Skeletal muscle cell (primary cell): ENCODE measurements at places on chromosomes 7 and 10.
A peak's percentile ranks its signal among the peaks of the same experiment; 100 is the strongest.

GRCh38 chr7:123727071-123727837, 21.5 kb downstream of the WASL start:
- DNase-seq, result peak; percentile 87

DNA sequence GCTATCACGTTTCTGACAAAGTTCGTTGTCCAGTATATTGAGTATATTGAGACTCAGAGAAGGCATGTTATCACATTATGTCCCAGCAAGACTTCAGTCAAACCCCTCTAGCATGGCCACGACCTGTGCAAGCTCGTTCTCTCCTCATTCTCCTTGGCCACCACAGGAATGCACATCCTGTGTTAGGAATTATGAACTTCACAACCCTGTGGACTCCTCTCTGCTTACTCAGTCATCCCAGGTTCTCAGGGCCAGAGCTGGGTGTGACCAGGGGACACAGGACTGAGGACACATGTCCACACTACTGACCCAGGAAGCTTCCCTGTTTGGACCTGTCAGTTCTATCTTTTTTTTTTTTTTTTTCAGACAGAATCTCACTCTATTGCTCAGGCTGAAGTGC, 4.4 kb downstream of the SH2D4B start:
- no peak for DNase-seq

GRCh38 chr10:6729071-6729774, 149.1 kb upstream of the PRKCQ start:
- DNase-seq, result no peak

DNA sequence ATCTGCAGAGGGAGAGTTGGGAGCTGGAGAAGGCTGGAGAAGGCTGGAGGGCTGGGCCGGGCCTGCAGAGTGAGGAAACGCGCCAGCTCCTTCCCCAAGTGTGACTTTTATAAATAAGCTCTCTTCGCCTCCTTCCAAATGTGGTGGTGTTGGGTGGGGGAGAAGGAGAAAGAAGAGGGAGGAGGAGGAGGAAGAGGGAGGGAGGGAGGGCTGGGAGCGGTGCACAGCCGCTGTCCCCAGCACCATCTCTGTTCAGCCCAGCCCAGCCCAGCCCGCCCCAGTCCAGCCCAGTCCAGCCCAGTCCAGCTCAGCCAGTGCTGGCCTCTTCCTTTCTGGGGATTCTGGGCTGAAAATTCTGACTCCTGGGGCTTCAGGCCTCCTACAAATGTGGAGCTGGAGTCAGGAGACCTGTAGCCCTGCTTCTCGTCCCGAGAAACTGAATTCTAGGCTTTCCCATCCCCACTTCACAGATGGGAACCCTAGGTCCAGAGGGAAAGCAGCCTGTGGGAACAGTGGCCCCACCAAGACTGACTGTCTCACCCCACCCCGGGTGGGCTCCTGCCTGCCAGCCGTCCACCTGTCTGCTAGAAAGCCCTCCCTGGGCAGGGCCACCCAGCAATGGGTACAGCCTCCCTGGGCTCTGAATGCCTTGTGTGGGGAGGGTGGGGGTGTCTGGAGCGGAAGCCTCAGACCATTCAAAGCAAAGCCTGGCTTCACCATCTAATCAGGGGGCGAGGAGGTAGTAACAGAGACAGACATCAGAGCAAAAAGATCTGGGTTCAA, 2.3 kb downstream of the STX1A start:
- DNase-seq, result no peak

DNA sequence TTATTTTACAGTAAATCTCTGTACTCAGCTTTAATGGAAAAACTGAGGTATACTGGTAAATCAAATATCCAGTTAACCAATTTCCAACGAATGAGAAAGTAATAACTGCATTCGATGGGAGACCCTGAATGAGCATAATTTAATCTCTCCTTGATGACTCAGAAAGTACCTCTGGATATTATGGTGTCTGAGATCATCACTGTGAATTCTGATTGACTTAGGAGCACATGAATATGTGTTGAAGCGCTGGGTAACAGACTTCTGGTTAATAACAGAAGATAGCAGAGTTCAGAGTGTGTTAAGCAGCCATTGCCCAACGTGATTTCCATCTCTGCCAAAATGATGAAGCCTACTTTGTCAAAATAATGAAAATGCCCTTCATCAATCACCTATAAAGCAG, 116.6 kb downstream of the NRP1 start:
- DNase-seq, result no peak

DNA sequence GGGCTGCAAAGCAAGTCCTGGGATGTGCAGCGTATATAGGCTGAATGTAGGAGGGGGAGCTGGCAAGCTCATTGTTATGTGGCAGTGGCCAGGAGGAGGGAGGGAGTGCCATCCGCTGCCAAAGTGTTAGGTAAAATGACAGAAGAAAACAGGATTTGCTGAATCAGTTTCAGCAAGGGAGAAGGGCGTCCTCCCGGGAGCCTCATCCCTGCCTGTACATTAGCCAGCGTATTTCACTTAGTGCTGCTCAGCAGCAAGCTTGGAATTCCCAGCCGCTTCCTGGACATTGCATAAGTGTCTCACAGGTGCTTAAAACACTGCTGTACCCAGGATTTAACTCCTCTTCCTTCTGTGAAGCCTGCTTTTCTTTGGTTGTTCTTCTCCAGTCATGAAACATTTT, 2.5 kb downstream of the NIPSNAP2 start:
- no peak for DNase-seq

DNA sequence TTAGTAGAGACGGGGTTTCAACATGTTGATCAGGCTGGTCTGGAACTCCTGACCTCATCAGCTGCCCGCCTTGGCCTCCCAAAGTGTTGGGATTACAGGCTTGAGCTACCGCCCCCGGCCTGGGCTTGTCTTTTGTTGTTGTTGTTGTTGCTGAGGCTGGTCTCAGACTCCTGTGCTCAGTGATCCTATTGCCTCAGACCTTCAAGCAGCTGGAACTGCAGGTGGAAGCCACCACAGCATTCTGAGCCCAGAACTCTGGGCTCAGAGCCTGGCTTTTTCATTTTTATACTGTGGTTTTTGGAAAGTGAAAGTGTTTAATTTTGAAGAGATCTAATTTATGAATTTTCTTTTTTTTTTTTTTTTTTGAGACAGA, 16.2 kb upstream of the DNAJB6 start:
- DNase-seq, result peak; percentile 20

- DNase-seq, result no peak
Measured at GRCh38 chr7:26515314-26515842, 223.7 kb downstream of the SNX10 start.

- no peak for DNase-seq
Measured at GRCh38 chr10:99981581-99982199, 28.1 kb downstream of the DNMBP start.

DNA sequence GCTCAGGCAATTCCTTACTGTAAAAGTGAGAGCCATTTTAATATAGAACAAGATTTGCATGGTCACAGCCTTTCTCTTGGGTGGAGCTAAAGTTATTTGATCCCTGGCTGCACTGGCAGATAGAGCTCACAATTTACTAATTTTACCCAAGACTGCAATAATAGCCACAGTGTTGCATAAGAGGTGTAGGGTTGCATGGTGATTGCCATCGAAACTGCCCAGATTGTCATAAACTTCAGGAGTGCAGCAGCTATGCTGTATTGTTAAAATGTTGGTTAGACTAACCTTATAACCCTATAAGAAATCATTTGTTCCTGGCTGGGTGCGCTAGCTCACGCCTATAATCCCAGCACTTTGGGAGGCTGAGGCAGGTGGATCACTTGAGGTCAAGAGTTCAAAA, 50.0 kb downstream of the VCL start:
- DNase-seq, result no peak

DNA sequence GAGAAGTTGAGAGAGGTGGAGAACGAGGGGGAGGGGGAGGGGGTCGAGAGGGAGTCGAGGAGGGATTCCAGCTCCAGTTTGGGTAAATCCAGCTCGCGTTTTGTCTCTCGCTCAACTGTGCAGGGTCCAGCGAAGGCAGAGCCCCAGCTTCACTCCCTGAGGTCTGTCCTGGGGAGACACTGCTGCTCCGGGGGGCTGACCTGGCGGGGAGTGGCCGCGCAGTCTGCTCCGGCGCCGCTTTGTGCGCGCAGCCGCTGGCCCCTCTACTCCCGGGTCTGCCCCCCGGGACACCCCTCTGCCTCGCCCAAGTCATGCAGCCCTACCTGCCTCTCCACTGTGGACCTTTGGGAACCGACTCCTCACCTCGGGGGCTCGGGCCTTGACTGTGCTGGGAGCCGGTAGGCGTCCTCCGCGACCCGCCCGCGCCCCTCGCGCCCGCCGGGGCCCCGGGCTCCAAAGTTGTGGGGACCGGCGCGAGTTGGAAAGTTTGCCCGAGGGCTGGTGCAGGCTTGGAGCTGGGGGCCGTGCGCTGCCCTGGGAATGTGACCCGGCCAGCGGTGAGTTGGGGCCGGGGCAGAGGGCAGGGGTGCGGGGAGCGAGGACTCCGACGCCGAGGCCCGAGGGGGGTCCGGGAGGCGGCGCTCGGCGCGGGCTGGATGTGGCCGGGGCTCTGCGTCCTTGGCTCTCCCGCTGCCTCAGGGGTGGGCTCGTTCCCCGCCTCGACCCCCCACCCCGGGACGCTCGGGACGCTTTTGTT, at the start of gene TET1:
TSS of gene TET1 (plus strand) at position 152 of the 757 bp plus-strand sequence. CDS start 12,002 bp downstream, outside the sequence.
- DNase-seq, result no peak

GRCh38 chr10:103080891-103081581, 112.0 kb downstream of the NT5C2 start:
- no peak for DNase-seq

GRCh38 chr10:34761453-34761852, 53.6 kb downstream of the PARD3 start:
- DNase-seq, result no peak

- peak; percentile 82 for DNase-seq
Measured at GRCh38 chr10:48523212-48523819, 81.6 kb downstream of the ARHGAP22 start.

DNA sequence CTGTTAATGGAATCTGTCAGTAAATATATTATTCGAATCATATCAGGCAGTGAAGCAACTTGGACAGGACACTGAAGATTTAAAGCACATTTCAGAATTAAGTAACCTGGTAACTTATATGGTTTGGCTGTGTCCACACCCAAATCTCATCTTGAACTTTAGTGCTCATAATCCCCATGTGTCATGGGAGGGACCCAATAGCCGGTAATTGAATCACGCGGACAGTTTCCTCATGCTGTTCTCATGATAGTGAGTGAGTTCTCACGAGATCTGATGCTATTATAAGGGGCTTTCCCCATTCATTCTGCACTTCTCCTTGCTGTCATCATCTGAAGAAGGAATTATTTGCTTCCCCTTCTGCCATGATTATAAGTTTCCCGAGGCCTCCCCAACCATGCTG, 83.2 kb upstream of the COL1A2 start:
- DNase-seq, result no peak

- no peak for DNase-seq
Measured at GRCh38 chr7:27173511-27173955, 587 bp downstream of the HOXA10 start.

GRCh38 chr10:21494191-21495001, 31.1 kb downstream of the SKIDA1 start:
- DNase-seq, result no peak

- peak; percentile 43 for DNase-seq
Measured at GRCh38 chr10:11242443-11243387, 225.0 kb downstream of the CELF2 start.

DNA sequence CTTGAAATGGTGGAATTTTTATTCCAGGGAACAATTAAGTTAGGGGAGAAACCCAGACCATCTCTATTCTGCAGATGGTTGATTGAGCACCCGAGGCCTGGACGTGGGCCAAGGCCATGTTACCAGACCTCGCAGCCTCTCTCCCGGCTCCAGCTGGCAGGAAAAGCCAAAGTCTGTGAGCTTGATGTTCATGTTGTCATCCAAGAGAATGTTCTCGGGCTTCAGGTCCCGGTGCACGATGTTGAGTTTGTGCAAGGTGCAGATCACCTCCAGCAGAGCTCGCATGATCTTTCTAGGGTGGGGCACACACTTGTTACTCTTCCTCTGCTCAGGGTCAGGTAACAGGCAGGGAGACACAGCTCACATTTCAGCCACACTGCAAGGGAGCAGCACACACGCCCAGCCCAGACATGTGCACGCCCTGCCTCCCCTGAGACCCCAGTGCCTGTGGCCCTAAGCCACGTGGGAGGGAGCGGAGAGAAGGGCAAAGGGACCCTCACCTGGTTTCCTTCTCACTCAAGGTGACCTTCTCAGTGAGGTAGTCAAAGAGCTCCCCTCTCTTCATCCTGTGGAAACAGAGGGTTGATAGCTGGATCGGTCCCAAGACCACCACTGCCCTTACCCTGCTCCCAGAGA, 9.5 kb downstream of the PHKG1 start:
- DNase-seq, result no peak

GRCh38 chr7:15816835-15817426, 130.4 kb upstream of the MEOX2 start:
- no peak for DNase-seq
